H7 (cell line): ENCODE measurements at places on chromosomes 1 and 21. TPM values are rescaled to one million over a fixed set of nuclear protein-coding genes. Genes with fewer than 3 reads are reported as not detected.

Gene A3GALT2
- not detected in 2 replicates for total RNA-seq

Gene XKR8
- total RNA-seq, result 23.3 and 25.0 TPM in 2 replicates

Gene TEX38
- not detected in 2 replicates for total RNA-seq

Gene CHD1L
- 71.7 and 80.0 TPM in 2 replicates for total RNA-seq

Gene EVI5
- 4.4 and 16.1 TPM in 2 replicates for total RNA-seq

Gene LCE6A
- total RNA-seq, result not detected in 2 replicates

Gene ATP6V1G3
- not detected in 2 replicates for total RNA-seq

Gene GBP7
- not detected in 2 replicates for total RNA-seq

DNA sequence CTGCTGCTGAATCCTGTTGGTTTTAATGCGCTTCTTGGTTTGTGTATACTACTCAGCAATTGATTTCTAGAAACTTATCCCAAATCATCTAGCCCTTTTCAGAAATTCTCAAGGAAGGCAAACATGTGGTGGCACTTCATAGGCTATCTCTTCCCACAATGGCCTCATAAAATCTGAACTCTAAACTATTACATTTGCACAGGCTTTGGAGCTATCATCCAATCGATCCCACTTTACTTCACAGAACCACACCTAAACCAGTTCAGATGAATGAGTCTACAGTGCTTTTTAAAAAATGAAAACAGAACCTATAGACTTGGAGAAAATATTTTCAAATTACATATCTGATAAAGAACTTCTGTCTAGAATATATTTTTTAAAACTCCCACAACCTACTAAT lies 6.9 kb downstream of the STYXL2 start:
- no peak for DNase-seq

DNA sequence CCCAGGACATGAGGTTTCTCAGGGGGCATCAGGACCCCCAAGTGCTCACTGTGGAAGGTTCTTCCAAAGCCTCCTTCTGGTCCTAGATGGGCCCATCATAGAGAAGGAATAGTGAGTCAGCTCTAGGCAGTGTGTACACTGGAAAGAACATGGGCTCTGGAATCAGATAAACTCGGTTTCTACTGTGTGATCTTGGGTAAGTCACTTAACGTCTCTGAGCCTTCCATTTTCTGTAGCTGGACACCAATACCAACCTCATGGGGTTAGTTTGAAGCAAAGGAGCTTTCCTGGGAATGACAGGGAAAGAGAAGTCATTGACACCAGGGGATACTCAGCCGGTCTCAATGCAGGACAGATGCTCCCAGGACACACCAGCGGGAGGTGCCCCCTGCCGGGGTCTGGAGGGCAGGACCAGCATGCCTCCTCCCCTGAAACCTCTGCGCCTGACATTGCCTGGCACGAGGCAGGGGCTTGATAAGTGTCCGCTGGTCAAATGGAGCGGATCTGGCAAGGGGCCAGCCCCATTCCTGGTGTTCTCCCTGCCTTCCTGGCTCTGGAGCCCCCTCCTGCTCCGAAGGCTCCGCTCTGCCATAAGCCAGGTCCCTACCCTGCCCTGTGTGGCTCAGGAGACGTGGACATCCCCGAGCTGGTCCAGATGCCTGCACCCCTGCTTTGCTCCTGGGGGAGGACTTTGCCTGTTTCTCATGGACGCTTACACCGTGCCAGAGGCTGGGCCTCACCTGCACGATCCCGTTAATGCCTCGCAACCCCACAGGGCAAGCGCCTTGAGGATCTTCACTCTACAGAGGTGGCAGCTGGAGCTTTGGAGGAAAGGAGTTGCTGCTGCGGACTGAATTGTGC lies 52.8 kb downstream of the EDN2 start:
- DNase-seq, result no peak

DNA sequence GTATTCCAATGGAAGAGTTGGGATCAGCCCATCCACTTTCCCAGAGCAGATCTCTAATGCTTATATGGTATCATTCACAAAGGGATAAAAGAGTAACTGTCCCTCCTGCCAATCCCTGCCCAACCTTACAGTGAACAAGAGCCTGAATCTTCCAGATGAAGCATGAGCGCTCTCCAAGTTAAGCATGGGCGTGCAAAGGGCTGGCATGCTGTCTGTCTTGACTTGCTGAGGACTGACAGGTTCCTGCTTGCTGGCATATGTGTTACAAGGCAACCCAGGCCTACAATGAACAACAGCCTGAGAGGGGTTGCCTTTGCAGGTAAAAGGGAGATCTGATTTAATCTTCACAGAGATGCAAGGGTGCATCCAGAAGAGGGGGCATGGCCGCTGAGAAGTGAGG lies 155.6 kb upstream of the SOD1 start:
- no peak for DNase-seq

- DNase-seq, result peak; percentile 44
Measured at GRCh38 chr1:155179112-155180031, 5.7 kb downstream of the TRIM46 start.

GRCh38 chr1:161021165-161021969 lies 415 bp upstream of the F11R start:
- DNase-seq, result peak; percentile 99

DNA sequence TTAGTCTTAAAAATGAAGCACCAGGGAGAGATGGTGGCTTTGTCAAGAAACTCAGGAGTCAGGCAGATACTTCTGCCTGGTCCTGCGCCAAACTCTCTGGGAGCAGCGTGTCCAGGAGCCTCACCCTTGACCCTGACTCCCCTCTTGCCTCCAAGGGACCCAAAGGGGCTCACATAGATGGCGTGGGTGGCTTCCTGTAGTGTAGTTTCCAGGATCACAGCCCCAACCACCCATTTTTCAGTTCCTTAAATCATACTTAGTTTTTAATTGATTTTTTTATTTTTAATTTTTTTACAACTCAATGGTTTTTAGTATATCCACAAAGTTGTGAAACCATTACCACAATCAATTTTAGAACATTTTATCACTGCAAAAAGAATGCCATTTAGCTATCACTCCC lies 107.7 kb upstream of the IGSF21 start:
- no peak for DNase-seq

DNA sequence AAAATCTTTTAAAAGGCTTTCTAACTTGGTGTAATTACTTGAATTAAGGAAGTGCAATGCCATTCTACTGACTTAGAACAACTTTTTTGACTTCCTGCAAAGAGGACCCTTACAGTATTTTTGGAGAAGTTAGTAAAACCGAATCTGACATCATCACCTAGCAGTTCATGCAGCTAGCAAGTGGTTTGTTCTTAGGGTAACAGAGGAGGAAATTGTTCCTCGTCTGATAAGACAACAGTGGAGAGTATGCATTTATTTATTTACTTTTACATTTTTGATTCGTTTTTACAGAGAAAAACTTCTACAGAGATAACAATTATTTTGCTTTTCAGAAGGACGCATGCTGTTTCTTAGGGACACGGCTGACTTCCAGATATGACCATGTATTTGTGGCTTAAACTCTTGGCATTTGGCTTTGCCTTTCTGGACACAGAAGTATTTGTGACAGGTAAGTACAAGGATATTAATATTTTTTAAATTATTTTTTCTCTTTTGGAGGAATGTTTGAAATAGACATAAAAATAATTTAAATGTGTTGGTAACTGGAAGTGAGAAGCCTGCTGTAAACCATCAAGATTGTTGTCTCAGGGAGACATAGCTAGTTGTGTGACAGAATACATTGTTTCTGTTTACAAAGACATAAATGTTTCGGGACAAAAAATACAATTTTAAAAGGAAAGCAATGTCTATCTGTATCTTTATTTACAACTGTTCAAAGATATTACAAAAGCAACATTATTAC lies at the start of gene PTPRC:
TSS of gene PTPRC (plus strand) at position 147 of the 742 bp plus-strand sequence. CDS start at position 376, 229 bp downstream.
- no peak for DNase-seq

GRCh38 chr1:110312188-110313121 lies 26.7 kb upstream of the RBM15 start:
- DNase-seq, result peak; percentile 63
